ENCODE measurements at places on chromosomes 12 and 14.

DNA sequence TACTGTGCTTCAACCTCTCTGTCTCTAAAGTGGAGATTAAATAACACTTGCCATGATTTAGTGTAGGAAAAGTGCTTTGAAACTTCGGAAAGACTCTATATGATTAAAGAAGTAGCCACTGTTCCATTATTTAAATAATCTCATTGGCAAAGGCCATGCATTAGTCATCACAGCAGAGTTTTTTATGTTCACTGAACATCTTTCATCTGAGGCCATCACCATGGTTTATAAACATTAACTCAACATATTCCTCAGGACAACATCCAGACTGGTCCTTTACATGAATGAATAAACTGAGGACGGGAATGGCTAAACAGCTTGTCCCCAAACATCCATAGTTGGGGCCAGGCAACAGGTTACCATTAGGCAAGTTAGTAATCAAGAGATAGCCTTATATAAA, 124.6 kb upstream of the FRMD6 start:
- no peak for DNase-seq

- DNase-seq = no peak
These were observed 37.1 kb upstream of the KITLG start for GRCh38 chr12:88617352-88617751.

- no peak for DNase-seq
These were observed 58.0 kb downstream of the SINHCAF start for GRCh38 chr12:31267966-31268365.

GRCh38 chr12:79532907-79533288, 157.9 kb downstream of the PAWR start:
- DNase-seq = no peak

DNA sequence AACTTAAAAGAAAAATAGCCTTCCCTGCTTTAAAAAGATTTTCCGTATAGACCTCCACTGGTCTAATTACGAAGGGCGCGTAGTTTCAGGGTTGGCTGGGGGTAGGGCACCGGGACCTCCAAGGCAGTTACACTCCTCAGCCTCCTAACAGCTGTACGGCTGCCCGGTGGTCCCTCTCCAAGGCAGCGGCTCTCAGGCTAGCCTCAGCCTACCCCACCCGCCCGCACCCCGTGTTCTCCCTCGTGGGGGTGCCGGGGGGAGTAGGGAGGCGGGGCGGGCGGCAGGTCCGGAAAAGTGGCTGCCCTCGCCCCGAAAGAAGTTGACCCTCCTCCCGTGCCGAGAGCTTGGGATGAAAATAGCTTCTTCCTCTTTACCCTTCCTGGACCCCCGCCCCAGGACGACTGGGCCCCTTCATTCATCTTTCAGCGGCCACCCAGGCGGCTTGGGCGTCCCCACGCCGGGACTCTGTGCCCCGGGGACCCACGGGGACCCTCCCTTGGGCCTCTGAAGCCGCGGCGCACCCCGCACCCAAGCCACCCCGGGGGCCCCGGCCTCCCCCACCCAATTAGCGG, 991 bp upstream of the RCOR1 start:
- DNase-seq = peak; percentile 9

DNA sequence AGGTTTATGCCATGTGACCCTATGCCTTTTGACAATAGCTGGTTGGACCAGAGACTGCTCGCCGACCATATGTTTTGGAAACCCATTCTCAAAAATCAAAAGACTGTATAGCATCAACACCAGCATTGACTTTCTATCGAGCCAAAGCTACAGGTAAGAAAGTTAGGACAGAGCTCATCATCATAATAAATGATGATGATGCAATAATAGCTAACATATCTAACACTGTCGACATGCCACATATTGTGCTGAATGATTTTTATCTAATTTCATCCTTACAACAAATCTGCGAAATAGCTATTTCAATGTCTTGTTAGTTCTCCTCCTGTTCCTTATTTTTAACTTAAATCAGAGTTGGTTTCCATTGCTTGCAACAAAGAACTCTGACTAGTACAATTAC, 102.9 kb downstream of the EGLN3 start:
- no peak for DNase-seq

DNA sequence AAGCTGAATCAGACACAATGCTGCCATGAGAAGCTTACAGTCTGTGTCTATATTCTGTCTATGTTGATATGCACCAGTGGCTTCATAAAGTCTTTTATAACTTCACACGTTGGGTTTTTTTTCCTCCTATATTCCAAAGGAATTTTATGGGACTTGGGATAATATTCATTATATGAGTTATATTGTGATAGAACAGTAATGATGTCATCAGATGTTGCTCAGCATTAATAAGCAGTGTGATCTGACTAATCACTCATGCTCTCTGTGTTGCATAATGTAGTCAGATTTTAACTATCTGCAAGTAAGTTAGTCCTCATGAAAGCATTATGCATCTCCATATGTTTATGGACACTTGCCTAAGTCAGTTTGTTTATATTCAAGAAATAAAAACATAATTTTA, 159.6 kb downstream of the PLCZ1 start:
- no peak for DNase-seq
